ENCODE measurements at places on chromosomes 16 and 17.

DNA sequence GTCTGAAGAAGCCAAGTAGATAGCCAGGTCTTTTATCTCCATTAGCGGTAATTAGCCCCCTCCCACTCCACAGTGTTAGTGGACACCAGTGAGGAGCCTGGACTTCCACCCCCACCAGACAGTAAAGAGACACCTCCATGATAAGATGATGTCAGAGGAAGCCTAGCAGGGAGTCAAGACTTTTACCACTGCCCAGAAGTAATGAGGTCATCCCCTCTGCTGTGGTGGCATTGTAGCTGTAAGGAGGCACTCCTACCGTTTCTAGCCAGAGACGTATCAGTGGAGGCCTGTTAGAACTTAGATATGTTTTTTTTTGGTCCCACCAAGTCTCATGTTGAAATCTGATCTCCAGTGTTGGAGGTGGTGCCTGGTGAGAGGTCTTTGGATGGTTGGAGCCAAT is 38.1 kb downstream of the PIK3R5 start:
- no peak for DNase-seq

GRCh38 chr17:51034800-51035199 is 85.9 kb downstream of the SPAG9 start:
- no peak for DNase-seq

GRCh38 chr16:57297856-57298255 is 13.4 kb upstream of the PLLP start:
- DNase-seq: no peak

DNA sequence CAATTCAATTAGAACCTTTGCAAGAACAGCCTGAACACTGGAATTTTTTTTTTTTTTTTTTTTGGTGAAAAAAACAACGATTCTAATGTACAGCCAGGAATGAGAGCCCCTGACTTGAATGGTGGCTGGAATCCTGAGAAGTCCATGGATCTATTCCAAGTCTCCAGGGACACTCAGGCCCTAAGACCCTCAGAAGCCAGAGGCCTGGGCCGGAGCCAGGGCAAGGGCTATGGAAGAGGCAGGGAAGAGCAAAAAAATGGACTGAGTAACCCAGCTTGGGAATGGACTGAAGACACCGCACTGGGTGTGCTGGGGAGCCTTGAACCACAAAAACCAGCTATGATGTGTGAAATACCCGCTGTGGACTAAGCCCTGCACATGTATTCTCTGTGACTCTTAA is 60.3 kb upstream of the LHX1 start:
- no peak for DNase-seq

DNA sequence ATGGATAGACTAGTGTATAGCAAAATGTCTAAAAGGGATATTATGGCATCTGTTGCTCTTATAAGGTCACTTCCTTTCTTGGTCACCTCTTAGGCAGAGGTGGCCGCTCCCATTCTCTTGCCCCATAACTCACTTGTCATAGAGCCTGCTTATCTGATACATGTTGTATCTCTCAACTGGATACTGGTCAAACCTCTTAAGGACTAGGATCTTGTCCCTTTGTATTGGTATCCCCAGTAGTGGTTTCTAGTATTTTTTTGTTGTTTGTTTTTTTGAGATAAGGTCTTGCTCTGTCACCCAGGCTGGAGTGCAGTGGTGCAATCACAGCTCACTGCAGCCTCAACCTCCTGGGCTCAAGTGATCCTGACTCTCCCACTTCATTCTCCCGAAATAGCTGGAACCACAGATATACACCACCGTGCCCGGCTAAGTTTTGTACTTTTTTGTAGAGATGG is 27.0 kb downstream of the ZSWIM7 start:
- DNase-seq: no peak

DNA sequence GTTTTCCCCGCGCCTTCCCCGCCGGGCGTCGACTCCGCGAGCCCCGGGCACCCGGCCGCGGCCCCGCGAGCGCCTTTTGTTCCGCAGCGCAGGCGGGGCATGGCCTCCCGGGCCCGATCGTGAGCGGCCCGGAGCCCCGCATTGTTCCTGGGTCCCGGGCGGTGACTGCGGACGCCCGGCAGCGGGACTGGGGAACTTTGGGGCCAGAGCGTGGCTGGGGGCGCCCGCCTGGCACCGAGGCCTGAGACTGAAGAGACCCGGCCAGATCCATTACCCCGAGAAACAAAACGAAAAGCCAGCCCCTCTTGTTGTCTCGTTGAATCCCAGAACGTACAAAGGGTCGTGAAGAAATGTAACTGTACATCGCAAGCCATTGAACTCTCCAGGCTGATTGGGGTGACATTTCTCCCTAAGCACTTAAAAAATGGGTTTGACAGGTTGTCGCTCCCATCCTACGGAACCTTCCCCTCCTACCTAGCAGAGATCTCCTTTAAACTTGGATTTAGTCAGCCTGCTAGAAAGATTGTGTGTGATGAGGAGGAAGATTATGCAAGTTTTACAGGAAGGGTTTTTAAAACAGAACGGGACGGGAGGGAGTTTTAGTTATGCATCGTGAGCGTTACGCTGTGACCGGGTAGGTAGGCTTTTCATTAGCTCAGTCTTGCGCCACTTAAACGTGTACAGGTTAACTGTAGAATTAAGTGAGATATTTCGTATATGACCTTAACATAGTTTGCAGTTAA is 825 bp downstream of the METTL9 start:
- DNase-seq: no peak

GRCh38 chr17:79838522-79839274 is 542 bp downstream of the CBX4 start:
- peak; percentile 86 for DNase-seq

DNA sequence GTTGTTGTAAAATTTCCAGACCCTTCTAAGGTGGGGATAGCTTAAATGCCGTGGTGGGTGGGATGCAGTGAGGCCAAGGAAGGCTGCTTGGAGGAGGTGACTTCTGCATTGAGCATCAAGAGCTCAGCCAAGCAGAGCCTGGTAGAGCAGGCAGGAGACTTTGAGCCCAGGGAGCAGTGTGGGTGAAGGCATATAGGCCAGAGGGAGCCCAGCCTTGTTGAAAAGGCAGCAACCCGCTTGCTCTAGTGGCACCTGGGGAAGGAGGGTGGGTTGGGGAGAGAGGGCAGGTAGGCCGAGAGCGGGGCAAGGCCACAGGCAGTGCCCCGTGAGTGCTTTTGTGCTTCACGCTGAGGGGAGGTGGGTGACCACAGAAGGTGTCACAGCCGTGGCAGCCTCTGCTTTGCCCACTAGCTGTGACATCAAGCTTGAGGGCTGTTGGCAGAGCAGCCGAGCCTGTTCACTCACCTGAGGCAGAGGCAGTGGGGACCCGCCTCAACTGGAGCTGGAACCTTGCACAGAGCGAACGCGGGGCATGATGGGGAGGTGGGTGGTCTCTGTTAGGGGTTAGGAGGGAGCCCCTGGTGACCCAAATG is 56.1 kb downstream of the IRF8 start:
- no peak for DNase-seq

GRCh38 chr17:63082273-63082861 is 116.3 kb downstream of the TANC2 start:
- no peak for DNase-seq

GRCh38 chr16:17276010-17276530 is 194.7 kb downstream of the XYLT1 start:
- DNase-seq: no peak

GRCh38 chr17:80453126-80453997 is 23.0 kb downstream of the NPTX1 start:
- no peak for DNase-seq

GRCh38 chr16:10729104-10730048 is 14.3 kb upstream of the NUBP1 start:
- DNase-seq: peak; percentile 46

GRCh38 chr16:11114366-11115164 is 141.4 kb downstream of the SOCS1 start:
- no peak for DNase-seq

DNA sequence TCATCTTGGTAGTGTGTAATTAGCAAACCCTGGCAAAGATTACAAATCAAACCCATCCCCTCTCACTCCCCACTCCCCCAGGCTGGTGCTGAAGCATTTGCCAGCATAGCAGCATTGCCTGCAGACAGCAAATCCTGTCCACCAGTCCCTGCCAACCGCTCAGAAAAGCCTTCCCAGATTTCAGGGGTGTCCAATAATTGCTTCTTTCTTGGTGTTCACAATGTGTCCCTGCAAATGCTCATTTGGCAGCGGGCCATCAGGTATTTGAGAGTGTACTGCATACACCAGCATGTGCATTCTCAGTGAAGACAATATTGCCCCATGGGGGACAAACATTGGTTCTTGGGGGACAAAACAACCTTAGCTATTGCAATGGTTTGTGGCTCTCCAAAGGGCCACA is 28.2 kb downstream of the ORC6 start:
- DNase-seq: no peak

GRCh38 chr16:73794994-73795393 is 501.6 kb upstream of the PSMD7 start:
- DNase-seq: no peak

- DNase-seq: no peak
These were observed 164.0 kb downstream of the VPS53 start for GRCh38 chr17:550463-551180.

GRCh38 chr16:2043667-2044451 is 3.8 kb downstream of the NTHL1 start:
- DNase-seq: no peak

GRCh38 chr17:13306310-13306962 is 288.6 kb upstream of the ELAC2 start:
- DNase-seq: peak; percentile 61

GRCh38 chr16:17397499-17397891 is 73.3 kb downstream of the XYLT1 start:
- DNase-seq: peak; percentile 70
